ENCODE measurements at places on chromosomes 3 and 15.

DNA sequence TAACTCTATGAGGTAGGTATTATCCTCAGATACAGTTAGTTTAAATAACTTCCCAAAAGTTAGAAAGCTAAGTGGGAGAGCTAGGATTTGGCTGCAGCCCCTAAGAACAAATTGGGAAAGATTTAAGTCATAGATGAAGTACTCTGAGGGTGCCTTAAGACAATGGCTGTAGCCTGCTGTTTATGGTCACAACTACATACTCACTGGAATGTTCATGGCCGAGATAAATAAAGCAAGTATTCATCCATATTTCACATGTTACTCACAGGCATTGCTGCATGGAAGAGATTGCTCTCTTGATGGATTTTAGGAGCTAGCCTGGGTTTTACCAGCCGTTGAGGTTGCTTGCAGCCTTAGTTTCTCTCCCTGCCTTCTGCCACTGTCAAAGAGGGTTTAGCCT lies 145.0 kb downstream of the CMSS1 start:
- DNase-seq, result no peak

DNA sequence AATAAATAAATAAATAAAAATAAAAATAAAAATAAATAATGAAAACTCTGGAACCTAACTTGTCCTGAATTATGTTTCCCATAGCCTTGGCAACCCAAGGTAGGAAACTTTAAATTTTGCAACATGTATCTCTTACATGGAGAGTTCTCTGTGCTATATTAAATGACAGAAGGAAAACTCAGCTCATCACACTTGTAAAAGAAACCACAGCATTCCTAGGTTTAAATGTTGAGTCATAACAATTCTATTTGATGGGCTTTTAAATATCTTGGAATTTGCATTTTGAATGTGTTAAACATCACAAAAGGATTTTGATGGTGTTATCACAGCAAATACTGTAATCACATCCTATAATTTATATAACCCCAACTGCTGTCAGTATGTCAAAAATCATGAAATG lies 144.2 kb downstream of the LRTM1 start:
- no peak for DNase-seq

DNA sequence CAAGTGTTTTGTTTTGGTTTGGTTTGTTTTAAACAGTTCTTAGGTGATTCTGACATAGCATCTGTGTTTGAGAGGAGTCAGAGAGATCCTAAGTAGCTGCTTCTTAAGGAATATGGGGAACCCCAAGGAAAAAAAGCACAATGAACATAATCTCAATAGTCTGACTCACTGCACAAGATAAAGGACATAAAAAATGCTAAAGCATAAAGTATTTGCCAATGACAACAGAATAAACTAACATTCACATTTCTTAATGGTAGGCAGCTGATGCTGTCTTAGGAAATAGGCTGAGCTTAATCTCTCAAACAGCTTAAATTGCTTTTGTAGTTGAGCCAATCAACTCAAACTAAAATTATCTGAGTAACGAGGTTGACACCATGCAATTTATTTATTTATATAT lies 2.9 kb downstream of the NCEH1 start:
- no peak for DNase-seq

GRCh38 chr3:52095990-52096775 lies 39.8 kb upstream of the DUSP7 start:
- DNase-seq, result no peak

- DNase-seq, result no peak
Measured at GRCh38 chr15:85381850-85382751, 1.7 kb downstream of the AKAP13 start.

DNA sequence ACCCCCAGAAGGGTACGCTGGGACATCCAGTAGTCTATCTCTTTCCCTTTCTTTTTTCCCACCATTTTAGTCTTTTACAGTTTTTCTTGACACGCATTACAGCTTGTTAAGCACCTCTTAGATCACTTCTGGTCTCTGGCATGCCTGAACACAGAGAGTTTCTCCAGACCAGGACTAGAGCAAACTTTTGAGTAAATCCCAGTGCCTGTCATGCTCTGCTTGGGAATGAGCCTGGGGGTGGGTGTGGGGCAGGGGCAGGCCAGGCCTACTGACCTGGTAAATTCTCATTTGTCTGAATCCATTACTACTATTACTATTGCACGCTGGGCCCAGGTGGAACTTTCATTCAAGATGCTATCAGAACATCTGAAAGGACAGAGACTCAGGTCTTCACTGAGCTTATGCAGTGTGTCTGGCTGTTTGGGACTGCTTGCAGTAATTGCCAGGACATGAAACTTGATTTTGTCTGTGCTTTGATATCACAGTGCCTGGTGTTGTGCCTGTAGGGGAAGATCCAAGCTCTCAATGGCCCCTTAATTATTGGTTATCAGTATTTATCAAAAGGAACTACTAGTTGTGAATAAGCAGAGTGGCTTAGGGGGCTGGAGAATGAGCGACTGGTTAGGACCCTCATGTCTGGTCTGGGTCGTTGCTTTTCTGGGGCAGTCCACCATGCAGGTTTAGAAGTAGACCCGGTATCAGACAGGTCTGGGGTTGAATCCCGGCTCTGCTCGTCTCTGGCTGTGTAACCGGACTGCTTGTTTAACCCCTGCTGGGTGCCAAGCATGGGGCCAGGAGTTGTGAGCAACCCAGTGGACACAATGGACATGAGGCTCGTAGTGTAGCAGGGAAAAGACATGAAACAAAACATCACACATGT lies 196.1 kb upstream of the TLE3 start:
- DNase-seq, result peak; percentile 92

DNA sequence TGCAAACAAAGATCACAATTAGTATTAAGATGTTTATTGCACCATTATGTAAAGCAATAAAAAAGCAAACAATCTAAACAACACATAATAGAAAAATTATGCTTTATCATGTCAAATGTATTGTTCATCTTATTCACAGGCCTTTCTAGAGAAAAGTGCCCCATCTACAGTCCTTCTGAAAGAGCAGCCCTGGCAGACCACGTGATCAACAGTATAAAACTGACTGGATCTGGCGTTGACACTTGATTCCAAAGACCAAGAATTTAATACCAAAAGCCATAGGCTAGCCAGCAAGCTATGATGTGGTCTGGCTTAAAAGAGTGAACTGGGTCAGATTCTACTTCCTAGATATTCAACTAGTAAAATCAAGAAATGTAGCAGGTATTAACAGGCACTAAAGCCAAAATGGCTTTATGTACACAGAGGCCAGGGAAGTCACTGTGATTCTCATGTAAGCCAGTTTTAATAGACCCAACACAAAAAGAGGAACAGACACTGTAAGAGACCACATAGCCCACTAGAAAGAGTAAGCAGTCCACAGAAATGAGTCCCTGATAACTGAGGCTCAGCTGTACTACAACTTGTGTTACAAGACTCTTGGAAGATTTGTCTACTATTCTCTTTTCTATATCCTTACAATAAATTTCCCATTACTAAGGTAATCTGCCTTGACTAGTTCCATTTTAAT lies 32.5 kb downstream of the DMXL2 start:
- no peak for DNase-seq

DNA sequence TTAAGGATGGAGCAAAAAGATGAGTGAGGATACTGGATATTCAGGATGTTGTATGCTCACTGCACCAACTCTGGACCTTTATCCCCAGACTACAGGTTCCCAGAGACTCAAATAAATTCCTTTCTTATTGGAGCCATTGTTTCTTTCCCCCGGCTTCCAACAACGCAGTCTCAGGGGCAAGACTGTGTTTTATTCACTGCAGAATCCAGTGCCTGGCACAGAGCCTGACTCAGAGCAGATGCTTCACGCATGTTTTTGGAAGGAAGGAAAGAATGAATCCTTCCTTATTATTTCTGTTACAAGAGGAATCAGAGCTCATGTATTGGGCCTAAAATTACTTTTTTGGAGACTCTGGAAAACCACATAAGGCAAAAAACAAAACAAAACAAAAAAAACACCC lies 96.0 kb upstream of the VGLL4 start:
- DNase-seq, result no peak

DNA sequence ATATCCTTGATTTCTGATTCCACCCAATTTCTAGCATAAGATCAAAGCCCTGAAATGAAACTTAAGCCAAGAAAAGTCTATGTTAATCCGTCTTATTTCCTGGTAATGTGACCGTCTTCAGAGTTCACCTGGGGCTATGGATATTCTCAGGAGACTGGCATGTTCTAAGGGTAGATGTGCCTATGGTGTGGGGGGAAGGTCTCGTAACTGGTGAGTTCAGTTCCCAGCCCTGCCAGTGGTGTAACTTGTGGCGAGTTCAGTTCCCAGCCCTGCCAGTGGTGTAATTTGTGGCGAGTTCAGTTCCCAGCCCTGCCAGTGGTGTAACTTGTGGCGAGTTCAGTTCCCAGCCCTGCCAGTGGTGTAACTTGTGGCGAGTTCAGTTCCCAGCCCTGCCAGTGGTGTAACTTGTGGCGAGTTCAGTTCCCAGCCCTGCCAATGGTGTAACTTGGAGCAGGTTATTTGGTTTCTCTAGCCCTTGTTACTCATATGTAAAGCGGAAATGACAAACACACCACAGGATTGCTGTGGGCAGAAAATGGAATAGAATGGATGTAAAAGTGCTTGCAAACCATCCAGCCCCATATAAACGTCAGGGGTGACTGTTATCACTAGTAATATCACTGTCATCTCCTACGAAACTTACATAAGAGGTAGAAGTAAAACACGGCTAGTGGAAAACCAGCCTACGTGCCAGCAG lies 30.4 kb downstream of the SLC51A start:
- no peak for DNase-seq

DNA sequence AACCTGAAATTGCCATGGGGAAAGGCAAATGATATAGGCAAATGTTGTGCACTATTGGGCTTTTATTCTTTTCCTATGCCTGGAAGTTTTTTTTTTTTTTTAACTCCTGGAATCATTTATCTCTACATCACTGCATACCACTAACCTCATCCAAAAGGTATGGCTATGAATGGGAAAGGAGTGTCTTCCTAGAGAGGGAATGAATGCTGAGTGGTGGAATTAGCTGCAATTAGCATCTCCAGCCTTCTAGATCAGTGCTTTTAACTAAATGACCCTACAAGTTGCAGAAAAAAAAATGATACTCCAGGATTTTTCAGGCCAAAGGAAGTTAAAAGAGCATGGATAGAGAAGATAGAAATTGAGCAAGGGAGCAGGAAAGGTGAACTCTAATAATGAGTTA lies 429.8 kb upstream of the PDZRN3 start:
- peak; percentile 62 for DNase-seq

- no peak for DNase-seq
Measured at GRCh38 chr15:98935736-98936135, 71.9 kb downstream of the PGPEP1L start.

DNA sequence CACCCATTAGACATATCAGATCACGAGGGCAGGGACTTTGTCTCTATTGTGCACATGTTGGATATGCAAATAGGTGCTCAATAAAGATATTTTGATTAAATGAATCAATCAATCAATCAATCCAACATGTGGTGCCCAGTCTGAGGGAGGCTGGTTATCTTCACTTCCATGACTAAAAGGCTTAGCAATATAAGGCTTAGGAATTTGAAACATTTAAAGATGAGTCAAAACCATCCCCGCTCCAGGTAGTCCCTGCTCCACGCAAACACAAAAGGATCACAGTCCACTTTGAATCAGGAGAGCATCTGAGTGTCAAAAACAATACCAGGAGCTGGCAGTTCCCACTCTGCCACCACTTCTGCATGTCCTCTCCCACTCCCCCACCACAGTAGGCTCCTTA lies 25.8 kb upstream of the PRICKLE2 start:
- no peak for DNase-seq

DNA sequence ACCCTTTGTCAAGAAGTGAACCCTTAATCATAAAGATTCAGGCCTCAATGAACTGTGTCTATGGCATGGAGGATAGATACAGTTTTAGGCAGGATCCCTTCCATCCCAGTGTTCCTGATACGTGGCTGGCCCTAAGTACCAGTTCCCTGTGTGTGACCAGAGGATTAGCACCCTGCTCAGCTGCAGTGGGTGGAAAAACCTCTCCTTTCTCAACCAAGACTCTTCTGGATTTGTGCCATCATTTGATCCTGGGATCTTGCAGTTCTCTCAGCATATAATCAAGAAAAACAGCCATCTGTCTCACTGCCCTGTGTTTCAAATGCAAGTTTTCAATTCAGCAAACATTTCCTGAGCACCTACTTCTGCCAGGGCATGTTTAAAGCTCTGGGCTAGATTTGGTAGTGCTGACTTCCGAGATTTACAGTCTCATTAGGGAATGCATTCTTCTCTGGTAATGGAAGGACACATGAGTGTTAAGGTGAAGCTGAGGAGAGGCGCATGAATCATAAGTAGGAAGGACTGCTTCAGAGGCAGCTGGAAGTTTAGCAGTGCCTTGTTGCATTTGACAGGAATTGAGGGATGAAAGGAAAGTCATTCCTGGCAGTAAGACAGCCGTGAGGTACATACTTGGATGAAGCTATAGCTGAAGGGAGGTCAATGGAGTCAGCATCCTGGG lies 388.3 kb downstream of the MFSD1 start:
- DNase-seq, result peak; percentile 60

GRCh38 chr3:57726397-57726796 lies 29.7 kb upstream of the SLMAP start:
- DNase-seq, result no peak

DNA sequence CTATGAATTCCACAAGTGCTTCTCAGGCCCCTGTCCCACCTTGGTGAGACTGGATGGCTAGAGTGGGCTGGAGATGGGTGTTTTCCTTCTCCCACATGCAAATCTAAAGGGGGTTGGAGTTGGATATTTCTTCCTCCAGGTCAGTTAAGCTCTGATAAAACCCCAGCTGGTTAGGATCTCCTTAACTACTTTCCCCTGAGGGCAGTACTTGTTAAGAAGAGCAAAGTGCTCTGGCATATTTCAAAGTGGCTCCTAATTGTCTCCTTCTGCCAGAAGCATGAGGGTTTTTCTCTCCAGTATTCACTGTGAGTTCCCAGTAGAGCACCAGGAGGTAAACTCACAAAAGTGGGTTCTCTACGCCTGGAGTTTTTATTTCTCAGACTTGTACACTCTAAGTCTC lies 31.4 kb downstream of the COL6A6 start:
- peak; percentile 90 for DNase-seq

DNA sequence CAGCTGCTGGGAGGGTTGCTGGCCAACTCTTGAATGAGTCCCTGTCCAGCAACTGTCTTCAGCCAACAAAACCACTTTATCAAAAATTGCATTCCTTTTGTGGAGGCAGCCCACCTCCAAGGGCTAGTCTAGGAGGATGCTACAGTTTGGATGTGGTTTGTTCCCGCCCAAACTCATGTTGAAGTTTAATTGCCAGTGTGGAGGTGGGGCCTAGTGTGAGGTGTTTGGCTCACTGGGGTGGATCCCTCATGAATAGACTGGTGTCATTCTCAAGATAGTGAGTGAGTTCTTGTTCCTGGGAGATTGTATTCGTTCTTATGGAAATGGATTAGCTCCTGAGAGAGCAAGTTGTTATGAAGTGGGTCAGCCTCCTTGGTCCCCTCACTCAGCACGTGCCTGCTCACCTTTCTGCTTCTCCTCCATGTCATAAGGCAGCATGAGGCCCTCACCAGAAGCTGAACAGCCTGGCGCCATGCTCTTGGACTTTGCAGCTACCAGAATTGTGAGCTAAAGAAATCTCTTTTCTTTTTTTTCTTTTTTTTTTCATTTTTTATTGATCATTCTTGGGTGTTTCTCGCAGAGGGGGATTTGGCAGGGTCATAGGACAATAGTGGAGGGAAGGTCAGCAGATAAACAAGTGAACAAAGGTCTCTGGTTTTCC lies 4.2 kb upstream of the RFC4 start:
- no peak for DNase-seq

All from islet precursor cell (in vitro differentiated cells).